ENCODE measurements at places on chromosomes 1 and 21.

GRCh38 chr1:149936992-149937705, 470 bp upstream of the MTMR11 start:
- no peak for DNase-seq

DNA sequence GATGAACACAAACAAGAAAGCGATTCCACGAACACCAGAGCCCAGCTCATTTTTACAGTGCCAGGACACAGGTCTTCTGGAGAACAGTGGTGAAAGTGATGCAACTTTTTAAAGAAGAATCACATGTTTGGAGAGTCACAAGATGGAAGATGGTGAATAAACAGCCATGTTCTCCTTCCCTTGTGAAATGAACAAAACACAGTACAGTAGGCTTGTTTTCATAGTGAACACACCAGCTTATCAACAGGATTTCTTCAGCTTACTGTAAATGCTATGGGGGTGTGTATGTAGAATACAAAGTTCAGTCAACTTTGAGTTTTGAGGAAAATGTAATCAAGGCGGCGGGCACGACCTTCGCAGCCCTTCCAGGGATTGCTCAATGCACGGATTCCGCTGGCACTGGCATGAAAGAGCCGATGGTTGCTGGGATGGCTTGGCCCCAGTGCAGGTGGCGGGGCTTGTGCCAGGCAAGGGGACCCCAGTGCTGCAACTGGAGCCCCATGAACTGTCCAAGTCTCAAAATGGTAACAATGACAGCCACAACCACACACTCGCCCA, 9.7 kb downstream of the TMPRSS3 start:
- DNase-seq, result peak; percentile 40

DNA sequence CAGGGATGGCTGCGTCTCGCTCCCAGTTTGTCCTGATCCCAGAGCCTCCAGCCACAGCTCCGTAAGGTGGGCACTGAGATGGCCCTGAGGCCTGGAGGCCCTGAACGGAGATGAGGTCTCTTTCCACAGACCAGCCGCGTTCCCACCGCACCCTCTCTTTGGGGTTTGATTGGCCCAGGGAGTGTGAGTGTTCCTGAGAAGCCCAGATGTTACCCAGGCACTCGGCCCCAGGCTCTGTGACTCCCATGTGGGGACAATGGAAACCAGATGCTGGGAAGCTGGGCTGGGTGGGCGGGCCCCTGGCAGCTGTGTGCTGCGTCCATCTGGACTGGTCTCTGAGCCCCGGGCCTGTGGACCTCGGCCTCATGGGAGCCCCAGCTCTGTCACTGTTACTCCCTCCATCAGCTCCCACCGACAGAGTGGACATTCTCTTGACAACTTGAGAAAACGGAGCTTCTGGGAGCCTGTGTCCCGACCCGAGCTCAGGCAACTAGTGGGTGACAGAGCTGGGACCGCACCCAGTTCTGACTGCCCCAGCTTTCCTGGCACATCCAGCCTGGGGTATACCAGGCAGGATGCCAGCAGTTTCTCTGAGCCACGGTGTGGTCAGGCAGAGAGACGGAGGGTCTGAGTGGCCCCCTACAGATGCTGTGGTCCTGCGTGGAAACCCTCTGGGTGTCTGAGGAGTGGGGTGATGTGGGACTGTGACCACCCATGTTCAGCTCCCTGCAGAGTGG, 9.8 kb upstream of the COL6A1 start:
- DNase-seq, result peak; percentile 64

GRCh38 chr1:41673378-41673777, 188.9 kb upstream of the EDN2 start:
- peak; percentile 21 for DNase-seq

Measured in upper lobe of right lung (tissue), 1 donor.